Ammon's horn (tissue), 1 donor: ENCODE measurements at places on chromosomes 4 and X.

DNA sequence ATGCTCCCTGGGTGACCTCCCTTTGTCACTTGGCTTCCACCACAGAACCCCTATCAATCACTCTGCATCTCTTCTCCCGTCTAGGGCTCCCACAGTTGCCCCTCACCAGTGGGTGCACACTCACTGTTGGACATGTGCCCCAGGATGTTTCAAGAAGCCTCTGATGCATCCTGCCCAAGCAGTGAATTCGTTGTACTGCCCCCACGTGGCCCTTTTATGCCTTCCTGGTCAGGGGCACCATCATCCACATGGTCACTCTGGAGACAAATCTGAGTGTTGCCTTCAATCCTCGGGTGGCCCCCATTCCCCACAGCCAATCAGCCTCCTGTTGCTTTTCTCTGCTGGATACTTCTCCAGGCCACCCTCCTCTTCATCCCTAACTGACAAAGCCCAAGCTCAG lies 12.2 kb downstream of the ITIH6 start:
- no peak for DNase-seq

DNA sequence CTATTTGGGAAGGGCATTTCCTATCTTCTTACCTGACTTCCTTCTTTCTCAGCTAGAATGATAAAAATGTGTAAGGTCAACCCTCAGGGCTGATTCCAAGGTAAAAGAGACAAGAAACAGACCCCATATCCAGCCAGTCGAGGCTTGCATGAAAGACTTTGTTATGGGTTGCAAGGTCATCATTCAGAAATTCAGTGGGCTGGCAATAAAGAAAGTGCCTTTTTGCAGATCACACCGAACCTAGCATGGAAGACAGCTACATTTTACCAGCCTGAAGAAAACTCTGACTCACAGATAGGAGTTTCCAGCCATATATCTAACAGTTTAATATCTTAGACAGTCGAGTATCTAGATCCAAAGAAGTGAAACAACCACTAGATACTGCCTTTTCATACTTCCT lies 87.4 kb downstream of the PDGFC start:
- DNase-seq = no peak

DNA sequence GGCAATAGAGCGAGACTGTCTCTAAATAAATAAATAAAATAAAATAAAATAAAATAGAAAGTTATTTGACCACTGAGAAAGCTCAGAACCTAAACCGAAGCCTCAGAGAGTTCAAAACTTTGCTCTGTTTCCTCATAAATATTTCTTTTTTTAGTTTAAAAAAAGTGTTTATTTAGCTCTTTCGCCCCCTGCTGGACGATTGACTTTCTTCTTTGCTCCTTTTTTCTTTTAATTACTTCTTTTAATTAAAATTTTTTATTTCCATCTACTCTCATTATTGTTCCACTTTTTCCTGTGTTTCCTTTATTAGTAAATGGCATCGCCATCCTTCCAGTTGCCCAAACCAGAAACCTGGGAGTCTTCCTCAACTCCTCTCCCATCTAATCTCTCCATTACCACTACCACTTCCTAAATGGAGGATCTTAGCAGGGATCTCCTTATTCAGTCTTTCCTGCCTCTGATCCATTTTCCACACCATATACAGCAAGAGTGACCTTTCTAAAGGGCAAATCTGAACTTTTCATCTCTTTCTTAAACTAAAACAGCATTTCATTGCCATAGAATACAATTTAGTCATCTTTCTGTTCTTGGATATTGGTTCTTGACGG lies 728 bp upstream of the IL13RA2 start:
- no peak for DNase-seq

DNA sequence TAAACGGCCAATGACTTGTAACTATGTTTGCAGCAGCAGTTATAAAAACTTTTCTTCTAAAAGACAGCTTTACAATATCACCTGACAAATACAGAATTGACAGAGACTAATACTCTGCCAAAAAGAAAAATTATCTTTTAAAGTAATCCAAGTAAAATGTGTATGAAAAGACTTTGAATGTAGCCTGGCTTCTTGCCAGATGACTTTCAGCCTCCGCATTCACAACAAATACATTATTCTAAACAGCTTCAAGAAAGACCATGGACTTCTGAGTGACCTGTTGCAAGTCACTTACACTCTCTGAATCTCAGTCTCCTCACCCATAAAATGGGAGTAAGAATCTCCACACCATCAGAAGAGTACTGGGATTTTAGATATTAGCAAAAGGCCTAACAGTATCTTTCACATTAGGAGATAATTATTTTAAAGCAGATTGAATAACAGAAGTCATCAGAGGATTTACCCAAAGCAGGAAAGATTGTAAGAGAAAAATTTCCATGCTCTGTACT lies 2.5 kb downstream of the ADAMTS3 start:
- no peak for DNase-seq

GRCh38 chrX:73615022-73615421 lies 52.0 kb downstream of the CHIC1 start:
- DNase-seq = no peak

DNA sequence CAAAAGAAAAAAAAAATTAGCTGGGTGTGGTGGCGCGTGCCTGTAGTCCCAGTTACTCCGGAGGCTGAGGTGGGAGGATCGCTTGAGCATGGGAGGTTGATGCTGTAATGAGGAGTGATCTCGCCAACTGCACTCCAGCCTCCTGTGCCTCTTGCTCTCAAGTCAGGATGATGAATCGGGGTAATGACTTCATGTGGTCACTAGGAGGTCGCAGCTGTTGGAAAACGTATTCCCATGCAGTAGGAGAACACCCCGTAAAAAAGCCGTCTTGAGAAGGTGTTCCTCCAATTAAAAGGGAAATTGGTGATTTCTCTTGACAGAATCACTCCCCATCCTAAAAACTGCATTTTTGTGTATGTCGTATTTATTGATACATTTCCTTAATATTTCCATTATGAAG lies 2.2 kb downstream of the CCNB3 start:
- DNase-seq = no peak

- DNase-seq = no peak
Measured at GRCh38 chr4:69800599-69800998, 40.2 kb upstream of the SULT1B1 start.

GRCh38 chrX:67503004-67503403 lies 40.8 kb upstream of the AR start:
- no peak for DNase-seq

DNA sequence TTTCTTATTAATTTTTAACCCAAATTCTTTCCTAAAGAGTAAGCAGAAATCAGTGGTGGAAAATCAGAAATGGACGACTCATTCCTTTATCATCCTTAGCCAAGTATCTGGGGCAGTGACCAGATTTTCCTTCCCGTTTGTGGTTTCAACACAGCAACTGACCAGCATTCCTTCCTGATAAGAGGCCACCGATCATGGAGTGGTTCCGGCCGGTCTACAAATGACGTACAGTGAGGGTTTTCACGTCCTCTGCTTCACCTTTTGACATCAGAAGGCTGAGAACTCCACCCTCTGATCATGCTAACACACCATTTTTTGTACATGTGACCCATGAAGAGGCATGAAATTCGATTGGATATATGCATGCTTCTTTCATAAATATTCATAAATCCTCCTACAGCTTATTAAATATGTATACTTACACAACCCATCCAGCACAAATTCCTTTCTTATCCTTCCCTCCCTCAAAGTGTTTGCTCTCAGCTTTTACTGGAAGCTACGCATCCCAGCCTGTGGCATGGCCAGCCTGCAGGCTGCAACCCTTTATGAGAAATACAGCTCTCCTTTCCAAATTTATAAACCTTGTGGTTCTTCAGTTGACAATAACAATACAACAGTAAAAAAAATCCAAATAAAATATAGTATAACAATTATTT lies 173.0 kb upstream of the CASK start:
- no peak for DNase-seq

- DNase-seq = no peak
Measured at GRCh38 chrX:99266255-99266654, 1143.8 kb downstream of the PCDH19 start.

GRCh38 chr4:157075811-157076577 lies at the start of gene GLRB:
Gene GLRB, plus strand, starts transcription at chr4:157076150. Its CDS starts 1,875 bp downstream, at chr4:157078025.
- DNase-seq = peak; percentile 38

DNA sequence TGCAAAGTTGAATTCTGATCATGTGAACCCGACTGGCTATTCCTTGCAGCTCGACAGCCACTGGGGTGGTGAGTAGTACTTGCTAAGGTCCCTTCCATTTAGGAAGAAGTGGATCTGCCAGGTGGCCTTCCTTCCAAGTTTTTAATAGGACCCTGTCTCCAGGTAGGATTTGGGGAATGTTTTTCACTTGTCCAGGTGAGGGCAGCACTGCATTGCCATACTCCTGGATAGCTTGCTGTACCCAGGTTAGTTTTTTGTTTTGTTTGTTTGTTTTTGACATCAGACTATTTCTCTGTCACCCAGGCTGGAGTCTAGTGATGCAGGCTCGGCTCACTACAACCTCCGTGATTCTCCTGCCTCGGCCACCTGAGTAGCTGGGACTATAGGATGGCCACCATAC lies 29.8 kb downstream of the SAGE1 start:
- no peak for DNase-seq

- DNase-seq = no peak
Measured at GRCh38 chr4:56703378-56703777, 22.3 kb upstream of the HOPX start.

GRCh38 chr4:98659106-98659592 lies 738 bp upstream of the TSPAN5 start:
- DNase-seq = no peak

DNA sequence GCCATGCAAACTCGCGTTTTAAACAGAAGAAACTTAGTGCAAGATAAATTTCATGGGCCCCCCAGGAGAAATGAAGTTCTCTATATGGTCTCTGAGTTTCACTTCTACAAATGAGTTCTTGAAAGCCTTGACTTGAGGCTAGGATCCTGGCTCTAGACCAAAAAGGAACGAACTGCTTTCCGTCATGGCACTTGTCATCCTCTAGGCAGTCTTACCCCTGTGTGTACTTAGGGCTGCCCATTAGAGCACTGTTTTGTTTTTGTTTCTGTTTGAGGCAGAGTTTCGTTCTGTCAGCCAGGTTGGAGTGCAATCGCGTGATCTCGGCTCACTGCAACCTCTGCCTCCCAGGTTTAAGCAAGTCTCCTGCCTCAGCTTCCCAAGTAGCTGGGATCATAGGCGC lies 29.0 kb downstream of the RNF4 start:
- peak; percentile 77 for DNase-seq

GRCh38 chr4:87986508-87986907 lies 11.0 kb downstream of the SPP1 start:
- DNase-seq = no peak

DNA sequence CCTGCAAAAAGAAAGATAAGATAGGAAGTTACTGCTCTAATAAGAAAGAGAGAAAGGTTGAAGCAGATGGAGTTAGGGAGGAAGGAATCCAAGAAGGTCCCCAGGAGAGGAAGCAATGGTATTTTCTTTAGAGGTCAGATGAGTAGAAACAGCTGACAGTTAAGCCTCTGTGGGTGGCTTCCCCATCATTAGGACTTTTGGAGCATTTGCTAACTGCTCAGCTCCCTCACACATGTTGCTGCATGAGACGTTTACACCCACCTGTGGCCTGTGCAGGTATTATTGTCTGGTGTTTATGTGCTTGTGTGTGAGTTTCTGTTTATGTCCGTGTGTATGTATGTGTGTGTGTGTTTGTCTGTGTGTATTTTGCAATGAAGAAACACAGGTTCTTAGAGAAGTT lies 346.8 kb downstream of the RAB28 start:
- no peak for DNase-seq

GRCh38 chr4:60721685-60722084 lies 478.4 kb upstream of the ADGRL3 start:
- DNase-seq = no peak

DNA sequence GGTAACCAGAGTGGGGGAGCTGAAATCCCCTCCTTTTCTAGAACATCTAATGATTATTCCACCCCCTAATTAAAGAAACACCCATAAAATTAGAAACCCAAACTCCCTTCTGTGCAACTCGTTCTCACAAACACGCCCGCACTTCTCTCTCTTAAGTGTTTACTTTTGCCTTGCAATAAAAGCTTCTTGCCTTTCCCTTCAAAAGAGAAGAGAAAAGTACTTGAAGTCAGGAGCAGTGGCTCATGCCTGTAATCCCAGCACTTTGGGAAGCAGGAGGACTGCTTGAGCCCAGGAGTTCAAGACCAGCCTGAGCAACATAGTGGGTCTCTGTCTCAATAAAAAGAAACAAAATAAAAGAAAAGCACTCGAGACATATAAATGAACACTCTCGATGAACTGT lies 3.6 kb upstream of the GPR173 start:
- no peak for DNase-seq

DNA sequence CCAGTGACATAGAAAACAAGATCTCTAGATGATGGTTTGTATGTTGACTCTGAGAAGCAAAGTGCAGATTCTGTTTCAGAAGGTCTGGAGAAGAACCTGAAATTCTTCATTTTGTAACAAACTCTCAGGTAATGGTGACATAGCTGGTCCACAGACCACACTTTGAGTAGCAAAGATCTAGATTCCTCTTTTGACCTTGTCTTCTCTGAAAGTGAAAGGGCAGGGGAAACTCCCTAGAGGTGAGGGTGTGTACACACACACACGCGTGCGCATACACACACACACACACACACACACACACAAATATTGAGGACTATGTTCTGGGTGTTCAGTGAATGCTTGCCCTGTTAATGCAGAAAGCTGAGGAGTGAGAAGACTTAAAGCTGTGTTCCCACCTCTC lies 110.1 kb downstream of the NHSL2 start:
- no peak for DNase-seq

- DNase-seq = no peak
Measured at GRCh38 chr4:118287711-118288451, 64.9 kb downstream of the PRSS12 start.

DNA sequence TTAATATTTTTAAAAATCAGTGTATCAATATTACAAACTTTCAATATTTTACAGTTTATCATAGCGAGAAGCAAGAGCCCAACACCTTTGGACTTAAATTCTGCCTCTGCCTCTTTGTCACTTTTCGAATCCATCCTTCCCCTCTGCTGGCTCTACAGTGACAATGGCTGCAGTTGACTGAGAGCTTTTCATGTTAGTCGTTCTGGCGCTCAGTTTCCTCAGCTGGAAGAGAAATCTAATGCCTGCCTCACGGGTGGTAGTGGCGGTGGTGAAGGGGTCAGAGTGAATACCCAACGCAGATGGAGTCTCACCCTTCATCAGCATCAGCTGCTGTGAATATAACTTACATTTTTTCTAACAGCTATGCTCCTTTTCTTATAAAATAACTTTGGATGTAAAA lies 144.8 kb downstream of the NWD2 start:
- no peak for DNase-seq

- peak; percentile 49 for DNase-seq
Measured at GRCh38 chr4:144754562-144755410, 108.8 kb downstream of the HHIP start.
